Activated CD4-positive, alpha-beta T cell treated with anti-CD3 and anti-CD28 coated beads, Interleukin-2, amount 10 ng/mL, durations not matched to agents 24 days and 14 days (primary cell): ENCODE measurements at places on chromosomes 16 and 17. TPM values are rescaled to one million over a fixed set of nuclear protein-coding genes. Genes with fewer than 3 reads are reported as not detected.

GRCh38 chr17:17727111-17727659, 45.9 kb downstream of the RAI1 start:
- DNase-seq, result no peak
- peaks cover 25% of the 10 kb centered on the region for H3K4me1 ChIP-seq
- no peak overlapping the region for H3K27ac ChIP-seq
- H3K27me3 ChIP-seq, result peaks cover 24% of the 10 kb centered on the region
- no peak overlapping the region for H3K4me3 ChIP-seq
- peaks cover 10% of the 10 kb centered on the region for H3K36me3 ChIP-seq

The HS3ST2 gene
- not detected in 2 replicates for total RNA-seq

The KCNAB3 gene
- 9.7 and 12.8 TPM in 2 replicates for total RNA-seq

- peak overlapping the region; percentile 59 for H3K4me3 ChIP-seq
- DNase-seq, result peak; percentile 60
- H3K27me3 ChIP-seq, result peaks cover 83% of the 10 kb centered on the region
- H3K36me3 ChIP-seq, result no peaks in the 10 kb centered on the region
- H3K27ac ChIP-seq, result no peak overlapping the region
Observed at GRCh38 chr17:55266051-55266957, 1.5 kb downstream of the HLF start.

DNA sequence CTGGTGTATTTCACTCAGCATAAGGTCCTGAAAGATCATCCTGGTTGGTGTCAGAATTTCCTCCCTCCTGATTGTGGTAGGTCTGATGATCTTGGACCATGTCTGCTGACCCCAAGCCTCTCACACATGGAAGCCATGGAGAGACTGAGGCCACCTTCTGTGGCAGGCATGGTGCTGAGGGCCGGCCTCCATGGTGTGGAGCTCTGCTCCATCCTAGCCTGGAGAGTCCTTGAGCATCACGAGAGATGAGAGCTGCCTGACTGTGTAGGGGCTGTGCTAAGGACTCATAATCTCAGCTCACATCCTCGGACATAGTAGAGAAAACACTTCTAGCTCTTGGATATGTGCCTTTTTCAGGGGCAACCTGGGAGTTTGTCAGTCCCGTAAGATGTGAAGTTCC, 40.6 kb downstream of the MPRIP start:
- H3K4me3 ChIP-seq, result no peak overlapping the region
- no peak overlapping the region for H3K27ac ChIP-seq
- peaks cover 15% of the 10 kb centered on the region for H3K36me3 ChIP-seq
- peaks cover 18% of the 10 kb centered on the region for H3K4me1 ChIP-seq
- no peaks in the 10 kb centered on the region for H3K27me3 ChIP-seq

- H3K27me3 ChIP-seq, result peaks cover 4% of the 10 kb centered on the region
- peak overlapping the region; percentile 29 for H3K27ac ChIP-seq
- no peak overlapping the region for H3K4me3 ChIP-seq
- H3K4me1 ChIP-seq, result peaks cover 2% of the 10 kb centered on the region
- DNase-seq, result peak; percentile 65
Observed at GRCh38 chr17:81440511-81441244, 45.4 kb downstream of the BAHCC1 start.

DNA sequence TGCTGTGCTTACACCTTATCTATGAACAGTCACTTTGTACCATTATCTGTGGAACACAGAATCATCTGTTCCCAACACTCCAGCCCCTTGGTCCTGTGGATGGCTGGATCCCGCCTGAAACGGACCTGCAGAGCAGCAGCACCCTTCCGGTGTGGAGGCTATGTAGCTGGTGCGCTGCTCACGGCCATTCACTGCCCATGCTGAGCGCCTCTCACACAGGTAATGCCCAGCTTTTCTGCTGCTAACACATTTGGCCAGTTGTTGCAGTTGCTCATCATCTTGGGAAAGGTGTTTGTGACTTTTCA, 11.4 kb upstream of the PLK1 start:
- H3K36me3 ChIP-seq, result peaks cover 87% of the 10 kb centered on the region
- DNase-seq, result no peak
- H3K4me3 ChIP-seq, result no peak overlapping the region
- H3K27ac ChIP-seq, result no peak overlapping the region

- H3K27me3 ChIP-seq, result no peaks in the 10 kb centered on the region
- peaks cover 30% of the 10 kb centered on the region for H3K4me1 ChIP-seq
- no peak overlapping the region for H3K27ac ChIP-seq
- H3K36me3 ChIP-seq, result peaks cover 21% of the 10 kb centered on the region
- no peak overlapping the region for H3K4me3 ChIP-seq
Observed at GRCh38 chr16:85573696-85574641, 39.2 kb upstream of the GSE1 start.

The PIP4K2B gene
- 42.8 and 44.3 TPM in 2 replicates for total RNA-seq

DNA sequence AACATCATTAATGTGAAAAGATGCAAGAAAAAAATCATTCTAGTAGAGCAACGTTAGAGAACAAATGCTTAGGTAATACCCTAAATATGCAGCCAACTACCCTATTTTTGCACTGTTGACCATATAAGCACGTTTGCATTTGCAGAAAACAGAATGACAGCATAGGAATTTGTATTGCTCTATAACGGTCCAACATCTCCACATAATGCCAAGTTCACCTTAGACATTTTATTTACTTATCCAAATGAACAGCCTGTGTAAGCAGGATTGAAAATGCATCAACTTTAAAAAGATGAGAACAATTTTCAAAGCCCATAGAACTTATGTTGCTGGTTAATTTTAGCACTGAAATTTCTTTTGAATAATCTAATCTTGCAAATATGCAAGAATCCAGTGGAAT, 19.1 kb upstream of the RSL1D1 start:
- no peak overlapping the region for H3K4me3 ChIP-seq
- H3K36me3 ChIP-seq, result peaks cover 32% of the 10 kb centered on the region
- H3K27ac ChIP-seq, result no peak overlapping the region
- DNase-seq, result no peak
- no peaks in the 10 kb centered on the region for H3K27me3 ChIP-seq

DNA sequence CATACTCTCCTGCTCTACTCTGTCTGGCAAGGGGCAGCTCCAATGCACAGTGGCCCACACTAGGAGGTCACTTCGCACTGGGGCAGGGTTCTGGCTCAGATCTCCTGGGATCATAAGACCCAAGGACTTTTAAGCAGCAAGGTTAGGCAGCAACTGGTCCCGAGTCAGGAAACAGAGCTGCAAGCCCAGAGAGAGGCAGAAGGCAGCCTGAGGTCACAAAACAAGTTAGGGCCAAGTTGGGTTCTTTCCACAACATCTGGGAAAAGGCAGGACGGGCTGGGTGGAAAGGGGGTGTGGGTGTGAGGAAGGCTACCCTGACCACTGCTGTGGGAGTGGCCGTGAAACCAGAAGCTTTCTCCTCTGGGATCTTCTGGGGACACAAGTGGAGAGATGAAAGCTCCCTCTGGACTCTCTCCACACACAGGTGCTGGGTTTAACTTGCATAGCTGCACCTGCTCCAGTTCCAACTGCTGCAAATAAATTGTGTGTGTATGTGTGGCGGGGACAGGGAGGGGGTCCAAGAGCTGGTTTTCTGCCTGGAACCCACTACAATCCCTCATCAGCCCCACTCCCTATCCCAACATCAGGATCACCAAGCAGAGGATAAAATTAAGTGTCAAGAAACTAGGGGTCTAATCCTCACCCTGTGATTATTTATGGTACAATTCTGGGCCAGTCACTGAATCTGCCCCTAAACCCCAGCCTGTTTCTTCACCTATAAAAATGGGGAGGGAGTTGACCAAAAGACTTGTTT, 8.0 kb upstream of the TSPOAP1 start:
- peaks cover 4% of the 10 kb centered on the region for H3K27me3 ChIP-seq
- H3K4me1 ChIP-seq, result peaks cover 54% of the 10 kb centered on the region
- H3K4me3 ChIP-seq, result peak overlapping the region; percentile 91
- peaks cover 39% of the 10 kb centered on the region for H3K36me3 ChIP-seq
- peak; percentile 77 for DNase-seq

DNA sequence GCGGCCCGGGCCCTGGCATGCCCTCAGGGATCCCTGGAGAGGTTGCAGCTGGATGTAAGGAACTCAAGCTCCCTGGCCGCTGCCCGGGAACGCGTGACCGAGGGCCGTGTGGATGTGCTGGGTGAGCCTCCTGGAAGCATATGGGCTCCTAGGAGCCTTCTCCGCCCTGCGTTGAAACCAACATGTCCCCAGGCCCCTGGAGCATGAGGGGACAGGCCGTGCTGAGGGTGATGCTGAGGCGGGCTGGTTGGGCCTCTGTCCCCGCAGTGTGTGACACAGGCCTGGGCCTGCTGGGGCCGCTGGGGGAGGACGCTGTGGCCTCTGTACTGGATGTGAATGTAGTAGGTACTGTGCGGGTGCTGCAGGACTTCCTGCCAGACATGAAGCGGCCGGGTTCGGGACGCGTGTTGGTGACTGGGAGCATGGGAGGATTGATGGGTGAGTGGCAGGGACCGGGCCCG, 5.7 kb upstream of the HSD17B1 start:
- H3K27me3 ChIP-seq, result no peaks in the 10 kb centered on the region
- no peaks in the 10 kb centered on the region for H3K36me3 ChIP-seq
- peaks cover 11% of the 10 kb centered on the region for H3K4me1 ChIP-seq

The NOXO1 gene
- total RNA-seq, result 0.56 TPM in 1 of 2 replicates, not detected in the other

- peaks cover 10% of the 10 kb centered on the region for H3K27me3 ChIP-seq
- H3K27ac ChIP-seq, result no peak overlapping the region
- peaks cover 6% of the 10 kb centered on the region for H3K4me1 ChIP-seq
- no peaks in the 10 kb centered on the region for H3K36me3 ChIP-seq
Observed at GRCh38 chr16:86038926-86039310, 140.0 kb downstream of the IRF8 start.

DNA sequence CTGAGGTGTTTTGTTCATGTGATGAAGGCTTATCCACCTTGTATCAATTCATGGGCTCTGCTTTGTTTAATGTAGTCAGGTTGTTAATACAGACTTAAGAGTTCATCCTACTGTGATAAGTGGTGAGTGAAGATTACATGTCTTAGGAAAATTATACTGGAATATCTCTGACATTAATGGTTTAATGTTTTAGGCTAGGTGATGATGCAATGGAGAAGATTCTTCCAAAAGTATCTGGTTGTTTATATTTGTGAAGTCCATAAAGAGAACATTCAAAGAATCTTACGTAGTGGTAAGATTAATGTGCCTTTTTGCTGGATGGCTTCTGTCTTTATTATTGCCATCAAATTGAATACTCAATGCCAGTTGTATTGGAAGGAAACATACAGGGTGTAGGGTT, 236.4 kb downstream of the BCAS3 start:
- H3K27ac ChIP-seq, result no peak overlapping the region
- no peak overlapping the region for H3K4me3 ChIP-seq
- DNase-seq, result no peak
- H3K36me3 ChIP-seq, result no peaks in the 10 kb centered on the region

- no peak overlapping the region for H3K4me3 ChIP-seq
- H3K27me3 ChIP-seq, result peaks cover 42% of the 10 kb centered on the region
- DNase-seq, result no peak
- no peak overlapping the region for H3K27ac ChIP-seq
Observed at GRCh38 chr17:37714897-37715296, 30.0 kb downstream of the HNF1B start.

DNA sequence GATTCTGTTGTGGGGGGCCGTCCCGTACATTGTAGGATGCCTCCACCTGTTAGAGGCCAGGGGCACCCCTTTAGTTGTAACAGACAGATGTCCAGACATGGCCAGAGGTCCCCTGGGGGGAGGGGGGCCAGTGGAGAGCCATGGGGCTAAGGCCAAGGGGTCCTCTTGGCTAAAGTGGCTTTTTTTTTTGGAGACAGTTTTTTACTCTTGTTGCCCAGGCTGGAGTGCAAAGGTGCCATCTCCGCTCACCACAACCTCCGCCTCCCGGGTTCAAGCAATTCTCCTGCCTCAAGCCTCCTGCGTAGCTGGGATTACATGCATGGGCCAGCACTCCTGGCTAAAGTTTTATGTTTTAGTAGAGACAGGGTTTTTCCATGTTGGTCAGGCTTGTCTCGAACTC, 229.0 kb downstream of the CPPED1 start:
- peaks cover 4% of the 10 kb centered on the region for H3K36me3 ChIP-seq
- no peak for DNase-seq
- no peak overlapping the region for H3K4me3 ChIP-seq
- no peak overlapping the region for H3K27ac ChIP-seq
- peaks cover 11% of the 10 kb centered on the region for H3K4me1 ChIP-seq

GRCh38 chr16:54140057-54140787, 146.4 kb downstream of the IRX3 start:
- H3K4me1 ChIP-seq, result peaks cover 2% of the 10 kb centered on the region
- no peak overlapping the region for H3K4me3 ChIP-seq
- H3K27me3 ChIP-seq, result peaks cover 18% of the 10 kb centered on the region

- H3K36me3 ChIP-seq, result peaks cover 28% of the 10 kb centered on the region
- peak overlapping the region; percentile 91 for H3K4me3 ChIP-seq
- peak overlapping the region; percentile 80 for H3K27ac ChIP-seq
- no peaks in the 10 kb centered on the region for H3K27me3 ChIP-seq
Observed at GRCh38 chr16:29974291-29975133, 844 bp downstream of the TAOK2 start.

DNA sequence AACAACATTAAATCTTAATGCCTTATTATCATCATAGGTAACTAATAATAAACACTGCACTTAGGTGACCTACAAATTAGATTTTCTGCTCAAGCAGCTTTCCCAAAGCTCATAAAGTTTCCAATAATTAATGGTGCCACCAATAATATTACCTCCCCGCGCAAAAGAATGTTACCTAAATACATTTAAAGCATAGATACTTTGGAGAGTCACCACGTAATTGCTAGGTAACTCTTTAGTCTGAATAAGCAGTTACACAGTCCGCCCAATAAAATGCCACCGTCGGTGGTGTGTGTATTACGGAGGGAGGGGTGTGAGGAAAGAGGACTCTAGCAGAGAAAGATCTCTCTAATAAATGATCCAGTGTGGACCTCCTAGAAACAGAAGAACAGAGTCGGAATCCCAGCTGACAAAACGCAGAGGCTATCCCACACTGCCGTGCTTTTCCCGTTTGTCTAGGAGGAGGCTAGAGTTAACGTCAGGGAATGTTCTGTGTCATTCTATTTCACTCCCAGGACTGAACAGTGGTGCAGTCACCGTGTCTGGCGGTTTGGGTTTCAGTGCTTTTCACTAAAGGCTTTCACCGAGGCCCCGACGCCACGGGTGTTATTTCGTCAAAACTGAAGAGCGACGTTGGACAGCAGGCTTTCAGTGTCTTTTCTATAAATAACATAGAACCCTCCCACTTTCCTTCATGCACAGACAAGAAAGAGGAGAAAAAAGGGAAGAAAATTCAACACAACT, 630 bp downstream of the RNFT1 start:
- H3K4me1 ChIP-seq, result peaks cover 21% of the 10 kb centered on the region
- H3K27me3 ChIP-seq, result peaks cover 2% of the 10 kb centered on the region
- peak overlapping the region; percentile 82 for H3K4me3 ChIP-seq
- peaks cover 16% of the 10 kb centered on the region for H3K36me3 ChIP-seq

The KAT2A gene
- 76.6 and 77.4 TPM in 2 replicates for total RNA-seq
